ENCODE measurements at places on chromosomes 5 and 9.

- DNase-seq: no peak
Measured at GRCh38 chr5:139459451-139459934, 3.0 kb downstream of the ECSCR start.

- DNase-seq: no peak
Measured at GRCh38 chr9:131633491-131634031, 88.2 kb downstream of the PRRT1B start.

DNA sequence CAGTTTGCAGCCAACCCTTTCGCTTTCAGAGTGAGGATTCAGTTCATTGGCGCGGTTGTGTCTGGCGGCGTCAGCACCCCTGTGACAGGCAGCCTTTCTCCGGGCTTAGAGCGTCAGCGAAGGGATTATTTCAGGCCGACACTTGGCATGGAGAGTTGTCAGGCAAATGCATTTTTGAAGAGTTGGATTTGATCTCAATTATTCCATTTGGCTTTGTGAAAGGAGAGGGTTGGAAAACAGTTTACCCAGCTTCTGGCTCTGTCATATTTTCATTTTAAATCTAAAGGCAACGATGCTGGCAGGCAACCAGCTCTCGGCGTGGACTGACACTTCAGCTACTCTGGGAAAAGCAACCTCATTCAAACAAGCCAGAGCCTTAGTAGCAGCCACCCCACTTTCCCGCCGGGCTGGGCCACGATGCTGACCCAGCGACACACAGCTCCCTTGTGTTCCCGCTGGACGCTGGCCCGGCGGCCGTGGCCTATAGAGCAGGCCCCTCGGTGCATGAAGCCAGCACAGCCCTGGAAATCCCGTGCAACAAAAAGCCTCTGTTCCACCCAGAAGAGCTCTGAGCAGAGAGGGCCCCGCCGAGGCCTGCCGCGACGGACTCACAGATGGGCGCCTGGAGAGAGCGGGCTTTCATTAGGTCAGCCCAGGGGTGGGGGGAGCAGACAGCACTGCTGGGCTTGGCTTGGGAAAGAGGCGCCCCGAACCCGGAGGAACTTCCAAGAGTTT is 28.9 kb upstream of the LPCAT1 start:
- no peak for DNase-seq

GRCh38 chr5:52419357-52419756 is 368.4 kb upstream of the ITGA1 start:
- no peak for DNase-seq

Data from HFFc6 (cell line).